GM19239 (cell line): ENCODE measurements at places on chromosomes 6 and 20.

DNA sequence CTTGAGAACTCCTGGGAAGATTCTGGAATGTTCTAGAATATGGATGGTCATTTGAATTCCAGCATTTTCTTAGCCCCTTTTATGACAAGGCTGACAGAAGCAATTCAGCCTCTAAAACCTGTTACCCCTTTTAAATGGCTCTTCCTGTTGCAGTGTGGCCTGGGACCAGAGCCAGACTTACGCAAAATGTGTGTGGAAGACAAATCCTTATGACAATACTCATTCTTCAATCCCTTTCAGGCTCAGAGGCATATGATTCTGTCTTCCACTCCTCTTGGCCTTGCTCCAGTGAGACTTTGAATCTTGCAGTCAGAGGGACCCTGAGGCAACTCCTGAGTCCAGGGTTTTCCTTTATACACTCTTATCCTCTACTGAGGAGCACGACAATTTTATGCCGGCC, 287.0 kb downstream of the CLIC5 start:
- no peak for DNase-seq

- no peak for DNase-seq
Observed at GRCh38 chr6:101386982-101387381, 6.5 kb upstream of the GRIK2 start.

DNA sequence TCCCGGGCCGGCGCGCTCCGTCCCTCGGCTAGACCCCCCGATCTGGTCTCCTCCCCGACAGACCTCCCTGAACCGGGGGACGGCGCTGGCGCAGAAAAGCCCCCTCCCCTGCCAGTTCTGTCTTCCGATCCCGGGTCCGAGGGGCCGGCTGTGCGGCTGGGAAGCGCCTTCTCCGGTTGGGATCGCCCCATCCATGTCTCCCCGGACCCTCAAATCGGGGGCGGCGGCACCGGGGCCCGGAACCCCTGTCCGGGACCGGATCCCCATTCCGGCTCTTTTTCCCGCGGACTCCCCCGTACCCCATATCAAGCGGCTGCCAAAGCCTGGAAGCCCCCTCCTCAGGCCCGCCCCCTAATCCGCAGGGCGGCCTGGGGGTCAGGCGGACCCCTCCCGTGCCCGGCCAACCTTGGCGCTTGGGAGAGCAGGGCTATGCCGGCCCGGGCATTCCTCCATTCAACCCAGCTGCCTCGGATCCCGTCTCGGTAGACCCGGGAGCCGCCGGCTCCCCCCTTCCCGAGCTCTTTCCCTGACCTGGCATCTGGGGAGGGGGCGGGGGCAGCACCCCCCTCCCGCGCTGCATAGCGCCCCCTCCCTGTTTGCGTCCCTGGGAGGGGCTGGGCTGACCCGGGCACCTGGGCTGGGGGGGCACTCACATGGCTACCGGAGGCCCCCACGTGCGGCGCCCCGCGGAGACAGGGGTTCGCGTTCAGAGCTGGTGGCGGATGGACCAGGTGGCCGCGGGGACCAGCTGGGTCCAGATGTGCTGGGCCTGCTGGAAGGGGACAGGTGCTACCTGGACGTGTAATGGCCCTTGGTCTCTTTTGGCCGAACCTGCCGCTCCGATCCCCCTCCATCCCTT, 643 bp downstream of the DLGAP4 start:
- no peak for DNase-seq

- DNase-seq, result no peak
Observed at GRCh38 chr20:16107172-16107870, 465.9 kb downstream of the KIF16B start.

DNA sequence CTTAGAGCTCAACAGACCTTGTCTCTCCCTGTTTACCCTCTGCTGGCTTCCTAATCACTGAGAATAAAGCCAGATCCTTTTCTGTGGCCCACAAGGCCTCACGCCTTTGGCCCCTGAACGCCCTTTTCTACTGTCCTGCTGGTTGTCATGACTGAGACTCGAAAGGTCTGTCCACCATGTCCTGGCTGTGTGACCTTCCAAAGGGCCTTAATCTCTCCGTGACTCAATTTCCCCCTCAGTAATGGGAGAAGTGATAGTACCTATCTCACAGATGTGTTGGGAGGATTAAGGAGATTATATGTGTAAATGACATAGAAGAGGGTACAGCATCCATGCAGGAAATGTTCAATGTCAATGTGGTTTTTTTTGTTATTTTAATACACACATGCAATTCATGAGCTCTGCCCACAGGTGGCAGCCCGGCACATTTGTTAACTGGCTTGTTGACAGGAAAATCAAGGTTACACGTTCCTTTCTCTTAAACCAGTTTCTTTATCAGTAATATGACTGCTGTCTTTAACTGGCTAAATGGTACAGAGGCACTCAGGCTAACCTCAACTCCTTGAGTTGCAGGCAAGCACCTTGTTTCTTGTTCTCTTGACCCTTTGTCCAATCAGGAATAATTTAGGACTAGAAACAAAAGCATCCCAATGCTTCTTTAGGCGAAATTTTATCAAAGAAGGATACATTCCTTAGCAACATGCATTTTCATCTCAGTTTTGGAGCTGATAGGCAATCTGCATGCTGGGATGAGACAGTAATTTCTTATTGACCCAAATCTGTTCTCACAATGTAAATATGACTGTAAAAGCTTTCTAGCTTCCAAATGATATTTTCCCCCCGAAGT, 16.6 kb downstream of the SLC22A1 start:
- DNase-seq, result peak; percentile 41

DNA sequence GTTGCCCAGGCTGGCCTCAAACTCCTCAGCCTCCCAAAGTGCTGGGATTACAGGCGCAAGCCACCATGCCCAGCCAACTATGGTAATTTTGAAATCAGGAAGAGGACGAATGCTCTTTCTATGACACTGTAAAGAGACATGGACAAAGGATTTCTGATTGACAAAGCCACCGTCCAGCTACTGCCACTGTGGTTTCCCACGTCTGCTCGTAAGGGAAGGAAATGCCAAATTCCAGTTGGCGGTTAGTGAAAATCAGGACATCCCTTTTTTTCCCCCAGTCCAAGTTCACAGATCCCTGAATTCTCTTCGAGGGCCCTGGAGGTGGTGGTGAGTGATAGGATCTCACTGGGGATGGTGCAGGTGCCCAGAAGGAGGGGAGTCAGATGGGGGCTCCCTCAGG, 31.2 kb downstream of the SNAI1 start:
- no peak for DNase-seq

- DNase-seq, result no peak
Observed at GRCh38 chr20:36311854-36312723, 6.0 kb downstream of the DLGAP4 start.

GRCh38 chr6:53302678-53303360, 45.9 kb downstream of the ELOVL5 start:
- DNase-seq, result no peak

DNA sequence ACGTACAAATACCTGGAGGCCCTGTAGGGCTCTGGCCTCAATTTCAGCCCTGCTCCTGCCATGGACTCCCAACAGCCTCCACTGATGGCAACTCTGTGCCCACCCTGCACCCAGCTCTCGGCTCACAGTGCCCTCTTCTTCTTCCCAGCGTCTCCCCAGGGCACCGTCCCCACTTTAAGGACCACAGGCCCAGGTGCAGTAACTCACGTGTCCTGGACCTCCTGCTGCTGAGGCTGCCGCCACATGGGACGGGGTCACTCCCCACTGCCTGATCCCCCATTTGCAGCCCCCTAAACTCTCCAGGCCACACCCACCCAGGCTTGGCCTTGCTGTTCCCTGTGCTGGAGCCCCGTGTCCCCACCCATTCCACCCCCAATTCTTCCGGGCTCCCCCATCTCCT, 223.4 kb downstream of the PREX1 start:
- no peak for DNase-seq

DNA sequence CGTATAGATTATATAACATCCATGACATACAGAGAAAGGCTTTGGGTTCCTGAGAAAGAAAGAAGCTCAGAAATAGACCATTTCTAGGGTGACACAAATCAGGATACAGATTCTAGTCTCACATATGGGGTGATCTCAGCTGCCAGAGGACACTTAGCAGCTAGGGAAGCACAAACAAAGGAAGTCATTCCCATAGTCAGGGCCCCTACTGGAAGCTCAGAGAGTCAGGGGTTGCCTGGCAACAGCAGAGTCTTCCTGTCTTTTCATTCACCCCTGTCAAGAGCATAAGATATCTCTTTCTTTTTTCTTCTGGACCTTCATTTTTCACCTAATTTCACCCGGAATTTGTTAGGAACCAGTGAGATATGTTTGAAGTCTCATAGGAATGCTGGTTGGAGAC, 81.9 kb upstream of the IYD start:
- DNase-seq, result no peak

GRCh38 chr20:47688385-47689381, 96.6 kb downstream of the SULF2 start:
- DNase-seq, result no peak

DNA sequence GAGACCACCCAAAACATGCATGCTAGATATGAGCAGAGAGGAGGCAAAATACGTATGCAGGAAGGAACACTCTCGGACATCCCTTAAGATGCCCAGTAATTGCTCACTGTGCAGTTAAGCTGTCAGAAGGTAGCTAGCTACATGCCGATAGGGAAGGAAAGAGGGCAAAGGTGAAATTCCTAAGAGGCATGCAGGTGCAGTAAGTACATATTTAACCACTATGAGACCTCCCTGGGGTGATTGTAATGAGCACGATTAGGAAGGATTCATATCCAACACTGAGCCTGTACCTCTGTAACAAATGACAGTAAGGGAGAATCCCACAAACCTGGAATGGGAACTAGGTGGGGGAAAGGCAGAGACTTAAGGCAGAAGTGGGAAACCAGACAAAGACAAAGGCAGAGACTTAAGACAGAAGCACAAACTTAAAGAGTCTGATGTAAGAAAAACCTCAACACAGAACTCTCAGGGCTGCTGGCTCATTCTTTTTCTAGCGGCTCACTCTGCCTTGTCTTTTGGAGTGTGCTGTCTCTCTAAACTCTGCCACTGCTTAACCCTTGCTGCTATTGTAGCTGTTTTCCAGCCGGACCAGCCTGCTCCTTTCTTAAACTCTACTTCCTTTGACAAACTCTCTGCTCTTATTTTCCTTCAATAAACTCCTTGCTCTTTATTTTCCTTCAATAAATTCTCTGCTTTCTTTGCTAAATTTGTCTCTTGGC, 148.1 kb downstream of the UBE3D start:
- no peak for DNase-seq

- DNase-seq, result no peak
Observed at GRCh38 chr20:25005661-25006060, 13.1 kb upstream of the APMAP start.

- DNase-seq, result no peak
Observed at GRCh38 chr20:51884561-51884960, 82.2 kb upstream of the SALL4 start.

DNA sequence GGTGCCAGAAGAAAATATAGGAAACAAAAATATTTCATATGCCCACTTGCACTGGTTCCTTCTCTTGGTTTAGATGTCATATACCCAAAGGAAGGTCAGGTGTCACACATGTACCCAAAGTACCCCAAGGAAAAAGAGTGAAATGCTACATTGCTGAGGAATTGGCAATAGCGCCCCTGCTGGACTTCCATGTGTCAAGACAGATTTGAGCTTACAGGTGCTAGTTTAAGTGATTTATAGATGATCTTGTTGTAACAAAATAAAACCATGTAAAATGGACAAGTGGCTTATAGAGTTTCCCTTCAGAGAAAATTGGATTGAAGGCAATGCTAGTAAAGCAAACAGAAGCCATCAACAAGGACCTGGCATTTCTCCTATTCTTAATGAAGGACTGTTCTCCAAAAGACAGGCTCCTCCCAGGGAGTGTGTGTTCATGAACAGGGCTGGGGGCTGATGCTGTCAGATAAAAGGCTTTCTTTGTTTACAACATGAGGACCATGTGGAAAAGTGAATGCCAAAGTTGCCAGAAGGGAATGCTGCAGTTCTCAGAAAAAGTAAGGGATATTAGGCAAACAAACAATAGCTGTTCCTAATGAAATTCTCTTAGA, 64.3 kb upstream of the PAK5 start:
- DNase-seq, result no peak

- DNase-seq, result no peak
Observed at GRCh38 chr6:167682125-167682524, 144.6 kb upstream of the AFDN start.

- no peak for DNase-seq
Observed at GRCh38 chr6:64520050-64520449, 884.4 kb downstream of the PHF3 start.

GRCh38 chr6:91387290-91388059, 800.6 kb upstream of the MAP3K7 start:
- DNase-seq, result no peak

DNA sequence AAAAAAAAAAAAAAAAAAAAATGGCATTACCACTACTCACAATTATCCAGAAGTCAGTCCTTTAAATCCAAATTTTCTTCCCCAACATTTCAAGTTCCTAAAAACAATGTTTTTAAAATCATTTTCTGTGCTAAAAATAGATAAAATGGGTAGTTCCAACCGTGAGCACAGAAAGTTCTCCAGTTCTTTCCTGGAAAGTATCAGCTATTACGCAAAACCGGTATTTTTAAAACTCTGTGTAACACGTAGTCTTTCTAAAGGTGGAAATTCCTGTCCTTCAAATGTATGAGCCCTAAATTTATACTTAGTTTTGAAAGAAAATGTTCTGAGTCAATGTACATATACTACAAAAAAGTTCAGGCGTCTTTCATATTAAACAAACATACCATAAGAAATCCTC, 83.5 kb upstream of the SCAF8 start:
- no peak for DNase-seq

- DNase-seq, result no peak
Observed at GRCh38 chr6:88562353-88563276, 396.5 kb upstream of the CNR1 start.

GRCh38 chr6:166419286-166419685, 36.5 kb upstream of the MPC1 start:
- peak; percentile 71 for DNase-seq

DNA sequence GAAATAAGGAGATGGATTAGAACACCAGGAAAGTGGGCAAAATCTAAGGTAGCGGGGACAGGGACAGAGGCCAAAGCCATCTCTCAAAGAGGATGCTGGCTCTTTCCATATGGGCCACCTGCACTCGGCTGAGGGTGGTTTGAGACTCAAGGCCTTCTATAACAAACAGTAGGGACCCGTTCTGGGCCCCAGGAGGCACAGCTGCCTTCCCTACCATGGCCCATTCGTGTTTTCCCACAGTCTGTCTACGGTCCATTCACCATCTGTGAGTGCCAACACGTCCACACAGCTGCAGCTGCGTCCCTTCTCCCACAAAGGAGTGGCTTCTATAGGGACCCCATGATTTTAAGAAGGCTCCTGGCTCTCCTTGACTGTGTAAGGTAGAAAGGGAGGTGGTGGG, 871 bp downstream of the BANF2 start:
- DNase-seq, result no peak

GRCh38 chr20:11001764-11002540, 328.2 kb upstream of the JAG1 start:
- no peak for DNase-seq

DNA sequence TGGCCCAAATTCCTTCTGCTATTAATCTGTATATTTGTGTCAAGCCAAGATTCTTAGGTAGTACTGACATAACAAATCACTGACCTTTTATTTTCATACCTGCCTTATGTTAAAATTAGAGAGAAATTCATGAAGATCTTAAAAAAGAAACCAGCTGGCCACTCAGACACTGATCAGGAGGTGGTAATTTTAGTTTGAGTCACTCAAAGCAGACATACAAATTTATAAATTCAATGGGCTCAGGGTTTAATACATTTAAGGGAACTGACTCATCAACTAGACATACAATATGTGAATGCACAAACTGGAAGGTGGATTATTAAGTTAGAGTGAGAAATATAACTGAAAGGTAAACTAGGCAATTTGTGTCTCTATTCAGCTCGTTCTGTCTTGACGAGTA, 711.9 kb upstream of the EYS start:
- no peak for DNase-seq

GRCh38 chr6:140052736-140053729, 678.6 kb upstream of the CITED2 start:
- DNase-seq, result no peak

GRCh38 chr6:109255087-109255486, 127.2 kb downstream of the CD164 start:
- no peak for DNase-seq
